Body of pancreas (tissue), 4 donors: ENCODE measurements at places on chromosomes 3 and 15.

- DNase-seq: no peak
These were observed 58.9 kb downstream of the ZNF148 start for GRCh38 chr3:125316246-125316645.

DNA sequence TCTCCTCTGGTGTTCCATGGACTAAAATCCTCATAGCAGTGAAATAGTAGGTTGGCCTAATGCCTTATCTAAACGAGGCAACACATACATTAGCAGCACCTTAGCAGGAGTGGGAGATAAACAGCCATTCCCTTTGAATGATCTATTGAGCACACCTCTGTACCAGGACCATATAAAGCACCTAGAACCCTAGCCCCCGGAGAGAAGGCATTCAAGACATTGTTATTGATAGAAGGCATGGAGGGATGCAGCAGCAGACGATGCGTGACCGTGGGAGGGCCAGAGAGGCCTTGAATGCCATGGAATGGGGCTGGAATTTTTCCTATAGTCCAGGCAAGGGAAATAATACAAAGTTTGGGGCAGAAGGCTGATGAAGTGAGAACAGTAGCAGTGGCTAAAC, 6.6 kb upstream of the SEMA5B start:
- no peak for DNase-seq

DNA sequence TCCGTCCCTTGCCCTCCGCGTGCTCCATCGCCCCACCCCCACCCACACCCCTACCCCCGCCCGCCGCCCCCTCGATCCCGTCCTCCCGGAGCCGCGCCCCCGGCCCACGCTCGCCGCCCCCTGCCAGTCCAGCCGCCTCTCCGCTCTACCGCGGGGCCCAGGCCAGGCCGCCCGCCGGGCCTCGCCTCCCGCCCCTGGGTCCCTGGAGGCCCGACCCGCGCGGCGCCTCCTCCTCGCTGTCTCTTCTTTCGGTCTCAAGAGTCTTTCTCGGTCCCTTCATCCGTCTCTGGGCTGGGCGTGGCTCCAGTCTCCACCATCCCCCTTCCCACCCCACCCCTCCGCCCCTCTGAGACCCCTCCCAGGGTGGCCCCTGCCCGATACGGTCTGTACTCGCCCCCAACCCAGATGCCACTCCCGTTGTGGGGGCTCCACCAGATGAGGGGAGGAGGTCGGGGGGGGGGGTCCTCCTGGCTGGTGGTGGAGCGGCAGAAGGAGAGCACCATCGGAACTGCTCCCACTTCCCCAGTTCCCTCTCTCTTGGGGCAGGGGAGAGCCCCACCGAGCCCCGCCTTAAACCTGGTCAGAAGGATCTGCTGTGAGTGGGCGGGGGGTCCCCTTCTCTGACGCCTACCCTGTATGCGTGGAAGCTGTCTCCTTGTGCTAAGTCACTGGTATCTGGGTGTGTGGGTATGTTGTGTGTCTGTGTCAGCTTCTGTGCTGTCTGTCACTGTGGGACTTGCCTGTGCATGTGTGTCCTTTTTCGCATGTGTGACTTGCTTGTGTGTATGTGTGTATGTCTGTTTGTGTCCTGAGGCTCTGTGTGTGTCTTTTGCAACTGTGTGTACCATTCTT, 1.0 kb downstream of the PRKCD start:
- peak; percentile 32 for DNase-seq

- DNase-seq: no peak
These were observed 99.2 kb downstream of the GOLIM4 start for GRCh38 chr3:167996514-167996913.

DNA sequence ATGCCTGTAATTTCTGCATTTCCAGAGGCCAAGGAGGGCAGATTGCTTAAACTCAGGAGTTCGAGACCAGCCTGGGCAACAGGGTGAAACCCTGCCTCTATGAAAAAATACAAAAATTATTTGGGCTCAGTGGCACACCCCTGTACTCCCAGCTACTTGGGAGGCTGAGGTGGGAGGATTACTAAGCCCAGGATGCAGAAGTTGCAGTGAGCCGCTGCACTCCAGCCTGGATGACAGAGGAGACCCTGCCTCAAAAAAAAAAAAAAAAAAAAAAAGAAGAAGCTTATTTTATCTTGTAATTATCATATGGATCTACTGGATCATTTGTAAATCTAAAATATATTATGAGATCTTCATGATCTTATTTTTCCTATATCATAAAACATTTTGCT, 84.1 kb downstream of the PPCDC start:
- no peak for DNase-seq

DNA sequence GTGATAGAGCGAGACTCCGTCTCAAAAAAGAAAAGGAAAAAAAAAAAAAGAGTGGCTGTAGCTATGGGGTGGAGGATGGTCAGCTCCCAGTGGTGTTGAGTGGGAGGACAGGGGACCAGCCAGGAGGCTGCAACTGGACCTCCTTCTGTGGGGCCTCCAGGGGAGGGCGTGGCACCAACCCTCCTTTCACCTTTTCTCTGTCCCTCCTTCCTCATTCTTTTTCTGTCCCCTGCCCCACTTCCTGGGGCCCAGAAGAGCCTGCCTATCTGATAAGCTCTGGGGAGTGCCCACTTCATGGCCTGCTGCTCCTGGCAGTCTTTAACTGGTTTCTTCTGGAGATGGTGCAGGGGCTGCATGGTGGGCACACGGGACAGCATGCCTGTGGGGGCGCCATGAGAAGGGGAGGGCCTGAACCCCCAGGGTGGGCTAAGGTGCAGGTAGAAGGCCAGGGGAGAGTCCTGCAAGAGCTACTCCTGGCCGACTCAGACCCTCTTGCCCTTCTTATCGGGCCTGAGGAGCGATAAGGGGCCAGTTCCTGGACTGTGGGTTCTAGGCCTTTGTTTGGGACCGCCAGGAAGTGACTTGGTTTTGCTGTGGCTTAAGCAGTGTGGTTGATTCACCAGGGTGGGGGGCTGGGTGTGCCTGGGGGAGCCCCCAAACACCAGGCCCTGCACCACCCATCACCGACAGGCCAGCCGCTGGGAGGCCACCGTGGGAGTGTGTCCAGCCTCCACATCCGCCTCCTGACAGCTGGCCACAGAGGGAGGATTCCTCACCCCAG, 49.4 kb upstream of the FLNB start:
- DNase-seq: no peak

DNA sequence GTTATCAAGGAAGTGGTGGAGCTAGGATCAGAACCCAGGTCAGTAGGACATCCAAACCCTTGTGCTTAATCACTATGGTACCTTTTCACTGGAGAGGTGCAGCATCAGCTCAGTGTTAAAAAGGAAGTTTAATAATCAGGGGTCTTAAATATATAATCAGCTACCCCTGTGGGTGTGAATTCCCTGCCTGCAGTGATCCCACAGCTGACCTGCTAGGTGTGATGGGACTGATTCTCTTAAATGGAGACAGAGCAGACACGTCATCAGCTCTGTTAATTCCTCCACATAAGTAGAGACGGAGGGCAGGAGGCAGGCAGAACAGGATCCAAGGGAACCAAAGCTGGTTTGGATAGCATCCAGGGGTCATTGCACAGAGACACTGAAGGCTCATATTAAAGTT, 154.1 kb upstream of the CRBN start:
- no peak for DNase-seq

- DNase-seq: no peak
These were observed 90.3 kb downstream of the MEX3B start for GRCh38 chr15:81955382-81956062.

DNA sequence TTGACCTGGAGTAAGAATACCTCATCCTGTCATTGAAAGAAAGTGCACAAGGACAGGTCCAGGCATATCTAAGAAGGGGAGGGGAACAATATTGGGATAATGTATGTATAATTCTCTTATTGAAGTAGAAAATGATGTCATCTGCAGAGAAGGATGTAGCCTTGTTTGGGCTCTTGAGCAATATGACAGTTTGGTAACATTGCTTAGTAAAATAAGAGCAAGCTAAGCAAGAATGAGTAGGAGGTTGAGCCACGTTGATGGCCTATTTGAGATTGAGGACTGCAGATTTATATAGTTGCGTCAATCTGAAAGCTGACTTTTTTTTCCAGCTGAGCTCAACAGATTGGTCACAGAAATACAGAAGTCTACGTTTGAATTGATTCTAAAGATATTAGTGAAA, 145.2 kb downstream of the FILIP1L start:
- DNase-seq: no peak

GRCh38 chr3:66381626-66382025, 119.2 kb downstream of the LRIG1 start:
- peak; percentile 65 for DNase-seq

DNA sequence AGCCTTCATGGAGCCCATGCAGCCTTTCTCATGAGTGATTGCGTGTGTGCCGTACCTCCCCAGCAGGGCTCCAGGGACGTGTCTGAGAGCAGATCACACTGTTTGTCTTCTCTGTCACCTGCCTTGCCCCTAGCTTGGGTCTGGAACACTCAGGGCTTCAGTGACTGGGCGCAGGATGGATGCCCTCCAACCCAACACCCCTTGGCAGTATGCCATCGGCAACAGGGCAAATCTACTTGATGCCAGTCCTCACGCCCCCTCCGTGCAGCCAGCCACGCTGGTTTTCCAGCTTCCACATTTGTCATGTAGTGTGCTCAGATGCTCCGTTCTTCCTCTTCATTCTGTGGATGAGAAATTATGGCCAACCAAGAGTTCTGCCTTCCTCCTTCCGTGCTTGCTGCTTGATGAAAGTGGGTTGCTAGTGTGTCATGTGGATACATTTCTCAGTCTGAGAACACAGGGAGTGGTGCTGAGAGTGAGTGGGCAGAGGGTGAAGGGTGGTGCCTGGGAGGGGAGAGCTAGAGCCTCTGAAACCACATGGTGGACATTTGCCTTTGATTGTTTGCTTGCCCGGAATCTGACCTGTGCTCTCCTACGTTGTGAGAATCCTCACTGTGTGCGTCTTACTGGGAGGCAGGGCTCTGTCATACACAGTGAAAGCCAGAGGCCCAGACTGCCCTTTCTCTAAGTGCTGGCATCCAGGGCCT, 97.2 kb downstream of the FAM43A start:
- DNase-seq: no peak

GRCh38 chr15:78006567-78007205, 70.8 kb downstream of the TBC1D2B start:
- peak; percentile 88 for DNase-seq

- no peak for DNase-seq
These were observed 562.9 kb upstream of the KCNMB2 start for GRCh38 chr3:177973241-177973840.

- DNase-seq: no peak
These were observed 91.1 kb upstream of the TPM1 start for GRCh38 chr15:62951481-62951880.

GRCh38 chr3:133014325-133014724, 23.9 kb upstream of the TMEM108 start:
- DNase-seq: no peak

DNA sequence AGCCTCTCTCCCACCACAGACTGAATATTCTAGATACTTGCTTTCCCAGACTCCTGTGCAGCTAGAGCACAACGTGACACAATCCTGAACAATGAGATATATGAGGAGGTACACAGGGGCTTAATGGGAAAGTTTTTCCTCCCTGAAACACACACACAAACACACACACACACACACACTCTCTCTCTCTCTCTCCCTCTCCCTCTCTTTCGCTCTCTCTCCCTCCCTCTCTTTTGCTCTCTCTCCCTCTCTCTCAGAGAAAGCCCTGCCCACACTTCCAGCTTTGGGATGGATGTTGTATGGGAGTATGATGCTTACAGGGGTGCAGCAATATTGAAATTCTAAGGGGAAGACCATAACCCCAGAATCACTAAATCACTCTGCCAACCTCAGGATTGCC, 110.1 kb downstream of the PLD1 start:
- DNase-seq: no peak

GRCh38 chr3:69012800-69013252, 658 bp downstream of the EOGT start:
- DNase-seq: peak; percentile 64

DNA sequence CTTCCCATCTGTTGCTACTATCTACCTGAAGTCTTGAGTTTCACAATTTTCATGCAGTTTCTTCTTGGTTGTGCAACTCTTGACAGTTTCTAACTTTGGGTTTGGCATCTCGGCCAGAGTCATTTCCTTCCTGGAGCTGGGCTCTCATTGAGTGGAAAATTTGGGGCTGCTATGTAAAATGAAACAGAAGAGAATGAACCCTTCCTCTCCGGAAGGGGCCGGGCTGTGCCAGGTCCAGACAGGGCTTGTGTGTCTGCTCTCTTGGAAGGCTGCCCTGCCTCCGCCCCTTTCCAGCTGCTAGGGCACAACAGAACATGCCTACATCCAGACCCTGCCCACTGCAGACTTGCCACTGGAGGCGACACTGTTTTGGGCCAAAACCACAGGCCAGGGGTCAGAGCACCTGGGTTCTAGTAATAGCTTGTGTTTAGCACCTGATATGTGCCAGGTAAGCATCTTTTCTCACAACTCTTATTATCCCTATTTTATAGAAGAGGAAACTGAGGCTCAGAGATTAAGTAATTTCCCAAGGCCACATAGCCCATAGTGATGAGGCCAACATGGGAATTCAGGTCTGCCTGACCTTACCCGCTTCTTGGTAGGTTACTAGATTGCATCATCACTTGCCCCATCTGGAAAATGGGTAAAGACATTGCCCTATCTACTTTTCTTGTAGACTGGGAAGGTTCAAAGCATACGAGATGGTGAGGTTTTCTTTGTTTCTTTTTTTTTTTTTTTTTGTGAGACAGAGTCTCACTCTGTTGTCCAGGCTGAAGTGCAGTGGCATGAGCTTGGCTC, 25.0 kb downstream of the IRAK2 start:
- peak; percentile 63 for DNase-seq

- no peak for DNase-seq
These were observed 473.9 kb upstream of the UBE2E2 start for GRCh38 chr3:22729212-22729611.

DNA sequence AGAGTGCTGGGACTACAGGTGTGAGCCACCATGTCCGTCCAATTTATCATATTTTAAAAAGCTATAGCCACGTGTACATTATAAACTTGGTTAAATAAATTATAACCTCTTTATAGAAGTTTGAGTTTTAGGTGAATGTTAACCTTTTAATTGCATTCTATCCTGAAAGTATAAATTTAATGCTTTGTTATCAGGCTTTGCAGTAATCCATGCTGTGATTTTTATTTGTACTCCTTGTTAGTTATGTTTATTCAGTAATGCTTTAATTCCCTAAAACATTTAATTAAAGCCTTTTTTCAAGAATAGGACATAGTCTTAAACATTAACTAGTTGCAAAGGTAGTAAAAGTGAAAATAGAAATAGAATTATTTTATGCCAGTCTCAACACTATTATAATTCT, 11.7 kb downstream of the ARL13B start:
- DNase-seq: no peak

DNA sequence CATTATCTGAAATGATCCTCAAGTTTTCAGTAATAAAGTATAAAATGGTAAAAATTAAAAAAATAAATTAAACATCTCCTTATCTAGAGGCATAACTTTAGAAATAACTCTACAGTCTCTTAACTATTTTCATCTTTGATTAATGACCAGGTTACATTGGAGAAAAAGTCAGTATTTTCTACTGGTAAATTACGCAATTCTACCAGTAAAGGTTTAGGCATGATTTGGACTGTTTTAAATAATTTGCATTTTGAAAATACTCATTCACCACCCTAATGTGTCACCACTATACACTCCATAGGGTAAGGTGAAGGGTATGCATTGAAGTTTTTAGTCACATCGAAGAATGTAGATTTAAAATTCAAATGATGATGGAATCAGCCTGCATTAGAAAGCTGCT, 45.9 kb upstream of the BCHE start:
- DNase-seq: no peak
